Lung microvascular endothelial cell (primary cell): ENCODE measurements at places on chromosomes 12 and 14.

DNA sequence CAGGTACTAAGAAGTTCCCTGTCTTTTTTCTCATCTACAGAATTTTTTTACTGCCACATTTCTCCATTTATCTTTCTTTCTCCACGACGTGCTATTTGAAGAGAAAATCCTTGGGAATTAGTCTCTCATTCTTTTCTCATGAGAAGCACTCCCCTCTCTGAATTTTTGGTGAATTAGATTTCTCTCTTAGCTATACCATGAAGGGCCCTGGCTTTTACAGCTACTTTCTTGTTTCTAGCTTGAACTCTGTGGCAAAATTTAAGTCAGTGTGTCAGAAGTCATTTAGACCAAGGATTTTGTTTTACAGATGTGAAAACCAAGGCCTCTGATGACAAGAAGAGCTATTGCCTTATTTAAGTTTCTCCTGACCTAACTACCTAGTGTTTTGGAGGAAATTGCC is 213.1 kb downstream of the AEBP2 start:
- DNase-seq, result no peak

- no peak for DNase-seq
Measured at GRCh38 chr14:101359221-101360053, 201.9 kb upstream of the DIO3 start.

- DNase-seq, result peak; percentile 51
Measured at GRCh38 chr14:104681689-104682074, 7.7 kb upstream of the INF2 start.

DNA sequence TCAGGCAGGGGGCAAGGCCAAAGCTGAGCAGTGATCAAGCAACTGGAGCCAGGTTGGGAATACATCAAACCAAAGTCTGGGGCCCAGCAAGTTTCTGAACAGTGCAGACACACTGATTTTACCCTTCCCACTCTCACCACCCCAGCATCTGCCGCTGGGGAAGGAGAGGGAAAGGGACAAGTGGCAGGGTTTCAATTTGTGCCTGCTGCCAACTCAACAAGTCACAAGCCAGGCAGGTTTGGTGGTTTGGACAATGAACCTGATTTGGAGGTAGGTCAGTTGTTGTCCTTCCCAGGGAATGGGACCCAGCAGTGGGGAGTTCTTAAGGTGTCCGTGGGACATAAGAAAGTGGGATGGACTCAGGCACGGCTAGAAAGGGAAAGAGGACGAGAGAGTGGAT is 151.9 kb upstream of the NOS1 start:
- no peak for DNase-seq

GRCh38 chr12:56633468-56634241 is 3.5 kb upstream of the BAZ2A start:
- DNase-seq, result no peak

GRCh38 chr14:99624971-99625370 is 20.0 kb upstream of the HHIPL1 start:
- no peak for DNase-seq

DNA sequence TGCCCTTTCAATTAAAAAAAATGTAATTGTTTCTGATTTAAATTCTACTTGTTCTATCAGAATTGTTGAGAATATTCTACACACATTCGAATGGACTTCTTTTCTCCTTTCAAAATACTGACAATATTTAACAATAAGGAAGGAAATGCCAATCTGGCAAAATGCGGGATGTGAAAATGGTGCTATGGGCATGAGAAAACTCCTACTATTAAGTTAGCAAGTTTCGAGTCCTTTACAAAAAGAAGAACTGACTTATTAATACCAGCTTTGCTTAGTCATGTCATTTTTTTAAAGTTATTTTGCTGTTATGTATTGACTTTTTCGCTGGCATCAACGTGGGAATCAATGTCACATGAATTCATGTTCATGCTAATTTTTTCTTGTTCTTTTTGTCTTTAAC is 31.7 kb upstream of the ARL1 start:
- DNase-seq, result no peak

GRCh38 chr14:81091139-81091538 is 129.6 kb downstream of the GTF2A1 start:
- DNase-seq, result no peak

DNA sequence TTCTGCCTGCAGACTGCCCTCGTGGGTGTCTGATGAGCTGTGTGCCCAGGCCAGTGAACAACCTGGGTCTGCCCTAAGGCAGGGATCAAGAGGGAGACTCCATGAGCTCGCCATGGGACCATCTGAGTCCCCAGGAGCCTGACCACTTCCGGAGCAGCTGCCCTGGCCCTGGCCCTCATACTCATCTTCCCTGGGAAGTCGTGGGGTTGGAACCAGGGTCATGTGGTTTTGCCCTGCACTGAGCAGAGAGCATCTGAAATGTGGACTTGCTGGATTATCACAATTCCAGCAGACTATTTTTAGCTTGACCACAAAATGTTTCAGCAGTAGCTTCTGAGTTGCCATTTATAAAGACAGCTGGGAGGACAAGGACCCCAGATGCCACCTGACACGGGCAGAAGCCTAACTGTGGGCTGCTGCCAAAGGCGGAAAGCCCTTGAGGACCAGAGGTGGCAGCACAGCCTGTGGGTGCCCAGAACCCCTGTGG is 6.7 kb downstream of the BTBD6 start:
- DNase-seq, result no peak

- DNase-seq, result no peak
Measured at GRCh38 chr12:18414671-18415070, 153.4 kb downstream of the PIK3C2G start.

- no peak for DNase-seq
Measured at GRCh38 chr12:78402366-78403134, 462.0 kb upstream of the SYT1 start.

DNA sequence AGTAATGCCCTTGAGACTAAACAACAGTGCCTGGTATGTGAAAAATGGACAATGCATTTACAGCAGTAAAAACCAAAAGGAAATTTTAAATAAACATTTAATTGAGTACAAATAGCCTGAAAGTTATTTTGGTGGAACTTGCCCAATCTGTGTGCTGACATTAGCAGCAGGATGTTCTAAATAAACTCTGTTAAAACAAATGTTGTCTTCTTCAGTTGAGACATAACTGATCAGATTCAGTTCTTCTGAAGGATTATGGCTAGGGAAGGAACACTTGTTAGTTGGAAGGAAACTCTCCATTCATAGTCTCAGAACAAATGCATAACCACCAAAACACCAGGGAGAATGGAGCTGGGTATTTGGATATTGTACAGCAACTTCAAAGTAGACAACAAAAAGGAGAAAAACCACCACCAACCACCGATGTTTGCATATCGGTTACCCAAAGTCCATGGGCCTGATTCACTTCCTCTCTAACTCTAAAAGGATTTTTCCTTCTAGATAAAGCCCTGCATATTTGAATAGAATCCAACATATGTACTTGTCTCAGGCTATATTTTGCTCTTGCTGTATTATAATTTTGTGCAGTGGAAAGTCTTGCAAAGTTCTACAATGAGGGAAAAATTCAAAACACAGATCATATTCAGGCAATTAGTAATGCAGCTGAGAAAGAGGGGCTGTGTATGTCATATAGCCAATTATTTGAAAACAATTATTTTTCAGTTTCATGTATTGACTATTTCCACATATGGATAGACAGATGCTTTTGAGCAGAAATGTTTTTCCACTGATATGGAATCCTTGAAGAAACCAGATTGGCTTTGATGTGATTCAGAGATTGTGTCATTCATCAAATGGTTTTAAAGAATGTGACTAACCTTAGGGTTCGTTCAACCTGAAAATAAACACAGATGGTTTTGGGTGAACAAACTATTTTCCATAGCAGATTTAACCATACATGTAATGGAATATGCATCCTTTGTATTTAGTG is 152.2 kb upstream of the BMP4 start:
- peak; percentile 47 for DNase-seq

DNA sequence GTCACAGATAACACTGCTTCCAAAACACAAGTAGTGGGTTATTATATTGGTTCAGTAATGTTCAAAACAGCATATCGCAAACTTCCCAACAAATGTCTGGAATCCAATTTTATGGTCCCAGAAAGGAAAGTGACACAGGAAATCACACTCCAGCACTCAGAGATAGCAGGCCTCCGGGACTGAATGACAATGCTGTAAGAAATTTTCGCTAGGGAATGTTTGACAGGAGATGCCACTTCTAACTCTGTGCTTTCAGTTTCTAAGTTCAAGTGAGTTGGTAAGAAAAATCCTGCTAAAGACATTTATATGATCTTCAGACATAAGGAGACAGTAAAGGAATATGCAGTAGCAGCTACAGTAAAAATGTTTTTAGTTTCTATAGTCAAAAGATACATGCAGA is 93.2 kb downstream of the SLC2A13 start:
- DNase-seq, result peak; percentile 23
